SJSA1 (cell line): ENCODE measurements at places on chromosomes 3 and 15. TPM values are rescaled to one million over a fixed set of nuclear protein-coding genes. Genes with fewer than 3 reads are reported as not detected.

Gene FOXB1
- not detected in 2 replicates for total RNA-seq

Gene MCF2L2
- 0.03 TPM in 1 of 2 replicates, not detected in the other for total RNA-seq

Gene CSNK1G1
- total RNA-seq, result 9.2 and 14.2 TPM in 2 replicates

DNA sequence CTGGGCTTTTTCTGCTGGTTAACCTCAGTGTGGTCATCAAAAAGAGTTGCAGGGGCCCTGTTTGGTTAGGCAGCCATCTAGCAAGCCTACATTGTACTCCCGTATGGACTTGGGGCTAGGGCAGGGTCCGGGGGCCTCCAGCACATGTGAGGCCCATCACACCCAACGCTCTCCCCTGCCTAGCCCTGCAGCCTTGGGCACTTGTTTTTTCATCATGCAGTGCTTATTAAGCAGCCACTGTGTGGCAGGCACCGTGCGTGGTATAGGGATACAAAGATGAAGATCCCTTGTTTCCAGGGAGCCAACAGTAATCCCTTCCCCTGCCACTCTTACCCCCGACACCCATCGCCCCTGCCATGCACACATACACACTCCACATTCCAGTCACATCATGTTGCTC, 14.2 kb downstream of the MRAS start:
- no peak overlapping the region for H3K27ac ChIP-seq
- peaks cover 54% of the 10 kb centered on the region for H3K36me3 ChIP-seq
- H3K4me1 ChIP-seq, result peaks cover 65% of the 10 kb centered on the region
- H3K27me3 ChIP-seq, result no peaks in the 10 kb centered on the region
- no peak overlapping the region for H3K4me3 ChIP-seq
- DNase-seq, result no peak

GRCh38 chr15:73684581-73685455, 635 bp downstream of the CD276 start:
- H3K36me3 ChIP-seq, result peaks cover 10% of the 10 kb centered on the region
- H3K4me1 ChIP-seq, result peaks cover 58% of the 10 kb centered on the region
- H3K27me3 ChIP-seq, result no peaks in the 10 kb centered on the region
- H3K27ac ChIP-seq, result peak overlapping the region; percentile 65
- peak overlapping the region; percentile 93 for H3K4me3 ChIP-seq
- peak; percentile 45 for DNase-seq

- DNase-seq, result no peak
- H3K4me1 ChIP-seq, result no peaks in the 10 kb centered on the region
- H3K27ac ChIP-seq, result no peak overlapping the region
- no peak overlapping the region for H3K4me3 ChIP-seq
Measured at GRCh38 chr15:67585681-67586080, 43.2 kb downstream of the MAP2K5 start.

DNA sequence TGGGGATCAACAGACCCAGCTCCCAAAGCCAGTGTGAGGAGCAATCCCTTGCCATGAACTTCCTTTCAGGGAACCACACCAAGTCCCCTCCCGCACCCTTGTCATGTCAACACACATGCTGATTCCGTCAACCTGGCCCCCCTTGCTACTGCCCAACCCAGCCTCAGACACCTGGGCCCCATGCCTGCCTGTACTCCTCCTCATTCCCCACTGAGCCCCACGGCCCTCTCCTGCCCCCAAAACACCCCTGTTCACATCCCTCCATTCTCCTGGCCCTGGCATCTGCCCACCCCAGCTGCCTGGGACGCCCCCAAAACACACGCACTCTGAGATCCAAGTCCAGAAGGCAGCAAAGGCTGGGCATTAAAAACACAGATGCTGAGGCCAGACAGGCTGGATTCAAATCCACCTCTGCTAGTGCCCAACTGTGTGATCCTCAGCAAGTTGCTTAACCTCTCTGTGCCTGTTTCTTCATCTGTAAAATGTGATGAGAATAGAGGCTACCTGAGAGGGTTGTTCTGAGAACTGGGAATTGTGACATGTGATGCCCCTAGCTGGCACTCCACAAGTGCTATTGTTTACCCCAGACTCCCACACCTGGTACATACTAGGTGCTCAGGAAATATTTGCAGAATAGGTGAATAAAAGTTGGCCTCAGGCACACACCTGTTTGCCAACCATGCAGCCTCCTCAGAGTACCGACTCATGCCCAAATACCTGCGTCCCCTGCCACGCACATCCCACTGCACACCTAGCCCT, 2.3 kb downstream of the PLXND1 start:
- DNase-seq, result no peak
- H3K4me1 ChIP-seq, result peaks cover 80% of the 10 kb centered on the region
- H3K27me3 ChIP-seq, result no peaks in the 10 kb centered on the region
- peak overlapping the region; percentile 88 for H3K4me3 ChIP-seq

GRCh38 chr3:32968166-32968919, 16.9 kb downstream of the CCR4 start:
- H3K27ac ChIP-seq, result no peak overlapping the region
- H3K4me1 ChIP-seq, result peaks cover 9% of the 10 kb centered on the region
- H3K27me3 ChIP-seq, result no peaks in the 10 kb centered on the region
- no peak for DNase-seq
- no peak overlapping the region for H3K4me3 ChIP-seq

GRCh38 chr3:47910777-47911440, 105.3 kb downstream of the MAP4 start:
- no peak overlapping the region for H3K4me3 ChIP-seq
- DNase-seq, result no peak
- no peak overlapping the region for H3K27ac ChIP-seq
- H3K4me1 ChIP-seq, result peaks cover 7% of the 10 kb centered on the region

- no peak for DNase-seq
- peaks cover 18% of the 10 kb centered on the region for H3K4me1 ChIP-seq
- H3K4me3 ChIP-seq, result peak overlapping the region; percentile 78
- H3K27ac ChIP-seq, result no peak overlapping the region
Measured at GRCh38 chr3:120092474-120092873, 1.8 kb downstream of the GSK3B start.

DNA sequence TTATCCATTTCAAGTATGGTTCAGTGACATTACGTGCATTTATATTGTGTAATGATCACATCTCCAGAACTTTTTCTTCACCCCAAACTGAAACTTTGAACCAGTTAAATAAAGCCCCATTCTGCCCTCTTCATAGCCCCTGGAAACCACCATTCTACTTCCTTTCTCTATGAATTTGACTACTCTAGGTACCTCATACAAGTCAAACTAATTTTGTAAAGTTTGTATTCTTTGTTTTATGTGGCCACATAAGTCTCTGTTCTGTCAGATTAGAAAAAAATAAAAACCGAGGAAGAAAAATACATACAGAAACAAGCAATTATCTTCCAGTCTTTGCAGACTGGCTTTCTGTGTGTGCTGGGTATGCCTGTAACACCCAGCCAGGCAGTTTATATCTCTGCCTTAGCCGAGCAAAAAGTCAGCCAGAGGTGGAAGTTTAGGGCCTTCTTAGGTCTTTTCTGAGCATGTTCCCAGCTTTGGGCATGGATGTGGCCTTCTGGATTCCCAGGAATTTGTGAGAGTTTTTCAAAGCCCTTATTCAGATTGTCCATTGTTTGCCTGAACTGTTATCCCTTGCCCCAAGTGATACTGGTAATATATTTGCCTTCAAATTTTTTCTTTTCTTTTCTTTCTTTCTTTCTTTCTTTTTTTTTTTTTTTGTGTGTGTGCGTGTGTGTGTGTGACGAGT, 6.0 kb upstream of the GRAMD1C start:
- H3K4me3 ChIP-seq, result no peak overlapping the region
- H3K4me1 ChIP-seq, result peaks cover 34% of the 10 kb centered on the region
- peak overlapping the region; percentile 67 for H3K27ac ChIP-seq
- no peaks in the 10 kb centered on the region for H3K36me3 ChIP-seq
- DNase-seq, result no peak
- no peaks in the 10 kb centered on the region for H3K27me3 ChIP-seq

DNA sequence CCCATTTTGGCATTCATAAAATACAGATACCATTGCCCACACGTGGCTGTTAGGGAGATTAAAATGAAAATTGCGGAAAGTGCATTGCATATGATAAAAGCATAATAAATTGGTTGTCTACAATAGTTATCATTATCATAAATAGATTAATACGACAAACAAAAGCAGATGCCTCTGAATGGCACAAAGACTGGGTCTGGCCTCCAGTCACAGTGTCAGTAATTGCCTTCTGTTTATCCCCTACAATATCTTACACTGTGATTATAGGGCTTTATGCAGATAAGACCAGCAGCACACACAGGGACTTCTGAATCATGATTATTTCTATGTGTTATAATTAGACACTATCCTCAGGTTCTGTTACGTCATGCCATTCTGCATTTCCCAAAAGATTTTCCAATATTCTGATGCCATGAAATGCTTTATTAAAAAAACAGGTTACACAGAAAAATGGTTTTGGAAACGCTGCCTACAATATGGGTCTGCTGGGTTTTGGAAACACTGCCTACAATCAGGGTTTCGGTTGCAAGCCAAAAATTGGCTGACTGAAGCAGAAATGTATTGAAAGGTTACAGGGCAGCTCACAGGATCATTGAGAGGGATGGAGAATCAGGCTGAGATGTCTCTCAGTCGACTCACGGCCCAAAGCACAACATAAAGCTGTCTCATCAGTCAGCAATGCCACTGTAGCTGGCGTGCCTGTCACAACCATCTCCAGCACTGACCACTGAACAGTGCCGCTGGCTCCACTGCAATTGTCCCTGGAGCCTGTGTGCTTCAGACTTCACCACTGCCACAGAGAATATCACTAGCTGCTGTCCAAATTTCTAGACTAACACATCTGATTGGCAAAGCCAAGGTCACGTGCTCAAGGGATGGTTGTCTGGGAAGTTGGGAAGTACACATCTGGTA, 248.1 kb downstream of the ERC2 start:
- H3K4me1 ChIP-seq, result no peaks in the 10 kb centered on the region
- H3K4me3 ChIP-seq, result no peak overlapping the region
- no peaks in the 10 kb centered on the region for H3K36me3 ChIP-seq
- H3K27ac ChIP-seq, result no peak overlapping the region
- no peaks in the 10 kb centered on the region for H3K27me3 ChIP-seq
- no peak for DNase-seq

GRCh38 chr3:61929617-61930016, 368.2 kb downstream of the PTPRG start:
- H3K27me3 ChIP-seq, result no peaks in the 10 kb centered on the region
- DNase-seq, result no peak
- H3K27ac ChIP-seq, result no peak overlapping the region
- no peaks in the 10 kb centered on the region for H3K36me3 ChIP-seq

DNA sequence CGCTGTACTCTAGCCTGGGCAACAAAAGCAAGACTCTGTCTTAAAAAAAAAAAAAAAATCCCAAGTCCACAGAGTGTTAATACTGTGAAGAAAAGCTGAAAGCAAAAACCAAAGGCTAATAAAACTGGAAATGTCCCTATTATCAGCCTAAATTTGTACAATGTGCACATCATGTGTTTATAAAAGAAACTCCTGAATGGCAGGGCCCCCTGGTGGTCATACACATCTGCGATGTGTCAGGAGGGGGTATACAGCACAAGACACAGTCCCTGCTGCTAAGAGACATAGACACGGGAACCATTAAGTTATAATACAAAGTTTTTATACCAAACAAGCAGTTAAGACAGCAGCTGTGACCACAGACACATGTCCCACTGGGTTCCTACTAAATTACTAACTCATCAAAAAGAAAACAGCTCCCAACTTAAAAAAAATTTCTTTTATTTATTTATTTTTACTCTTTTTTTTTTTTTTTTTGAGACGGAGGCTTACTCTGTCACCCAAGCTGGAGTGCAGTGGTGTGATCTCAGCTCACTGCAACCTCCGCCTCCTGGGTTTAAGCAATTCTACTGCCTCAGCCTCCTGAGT, 31.0 kb downstream of the IDH2 start:
- H3K4me1 ChIP-seq, result no peaks in the 10 kb centered on the region
- H3K4me3 ChIP-seq, result no peak overlapping the region
- peak; percentile 79 for DNase-seq
- peaks cover 5% of the 10 kb centered on the region for H3K36me3 ChIP-seq
- H3K27me3 ChIP-seq, result no peaks in the 10 kb centered on the region

- H3K4me3 ChIP-seq, result no peak overlapping the region
- no peaks in the 10 kb centered on the region for H3K36me3 ChIP-seq
- no peak overlapping the region for H3K27ac ChIP-seq
- no peaks in the 10 kb centered on the region for H3K4me1 ChIP-seq
Measured at GRCh38 chr3:62188681-62189375, 184.5 kb downstream of the FEZF2 start.

GRCh38 chr3:98699132-98699531, 64.0 kb upstream of the ST3GAL6 start:
- no peaks in the 10 kb centered on the region for H3K4me1 ChIP-seq
- DNase-seq, result no peak
- H3K27ac ChIP-seq, result no peak overlapping the region
- H3K36me3 ChIP-seq, result no peaks in the 10 kb centered on the region
- H3K27me3 ChIP-seq, result no peaks in the 10 kb centered on the region
- H3K4me3 ChIP-seq, result no peak overlapping the region

GRCh38 chr3:50340448-50341329, at the start of gene RASSF1:
Gene RASSF1 (minus strand): TSS chr3:50340836. CDS start chr3:50340805, 31 bp downstream.
- H3K36me3 ChIP-seq, result peaks cover 15% of the 10 kb centered on the region
- no peak within 1 kb of the TSS for H3K27ac ChIP-seq
- DNase-seq, result no peak
- no peaks in the 10 kb centered on the region for H3K27me3 ChIP-seq
- no peak within 1 kb of the TSS for H3K4me3 ChIP-seq
- peaks cover 19% of the 10 kb centered on the region for H3K4me1 ChIP-seq
